ENCODE measurements at places on chromosomes 1 and 21.

DNA sequence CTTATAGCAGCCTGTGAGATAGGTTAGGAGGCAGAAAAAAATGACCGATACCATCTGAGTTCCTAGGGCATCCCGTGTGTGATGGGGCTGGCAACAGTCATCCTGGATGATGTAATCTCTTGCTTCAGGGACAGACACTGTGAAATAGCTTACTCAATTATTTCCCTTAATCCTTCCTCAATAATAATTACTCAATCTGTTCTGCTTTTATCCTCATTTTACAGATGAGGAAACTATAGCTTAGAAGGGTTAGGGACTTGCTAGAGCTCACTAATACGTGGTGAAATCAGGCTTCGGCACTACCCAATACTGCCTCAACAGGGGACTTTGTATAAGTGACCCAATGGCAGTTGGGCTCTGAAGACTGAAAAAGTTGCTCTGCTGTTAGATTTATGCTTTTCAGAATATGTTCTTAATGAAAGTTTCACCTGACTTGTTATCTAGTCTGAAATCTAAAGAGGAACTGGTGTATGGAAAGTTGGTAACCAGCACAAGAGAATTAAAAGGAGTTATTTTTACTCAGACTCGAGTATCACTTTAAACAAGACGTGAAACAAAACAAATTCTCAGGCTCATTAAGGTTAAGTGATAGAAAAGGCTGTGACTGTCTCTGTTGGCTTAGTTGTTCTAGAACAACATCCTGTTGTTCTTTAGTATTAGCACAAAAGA lies 14.4 kb downstream of the CD55 start:
- peak; percentile 50 for ATAC-seq

DNA sequence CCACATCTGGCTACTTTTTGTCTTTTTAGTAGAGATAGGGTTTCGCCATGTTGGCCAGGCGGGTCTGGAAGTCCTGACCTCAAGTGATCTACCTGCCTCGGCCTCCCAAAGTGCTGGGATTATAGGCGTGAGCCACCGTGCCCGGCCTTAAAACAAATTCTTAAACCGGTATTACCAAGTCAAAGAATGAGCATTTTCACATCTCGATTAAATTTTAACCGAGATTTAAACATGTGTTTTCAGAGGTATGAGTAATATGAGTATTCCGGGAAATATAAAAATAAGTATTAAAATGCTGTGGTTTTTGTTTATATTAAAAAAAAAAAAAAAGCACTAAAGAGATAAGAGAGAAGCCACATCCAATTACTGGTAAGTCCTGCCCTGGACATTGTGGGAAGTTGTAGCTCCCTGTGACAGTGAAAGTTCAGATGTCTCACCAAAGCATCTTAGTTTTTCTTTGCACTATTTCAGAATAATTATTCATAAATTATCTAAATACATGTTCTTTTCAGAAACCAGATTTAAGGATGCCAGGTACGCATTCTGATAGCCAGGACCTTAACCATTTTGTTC lies 24.9 kb downstream of the ZNF281 start:
- ATAC-seq: no peak

GRCh38 chr1:107535091-107535490 lies 394.3 kb downstream of the NTNG1 start:
- no peak for ATAC-seq

GRCh38 chr21:45386336-45386727 lies 18.6 kb upstream of the COL18A1 start:
- no peak for ATAC-seq

- no peak for ATAC-seq
These were observed 8.9 kb downstream of the SLC66A1 start for GRCh38 chr1:19321071-19321470.
